Caco-2 (cell line): ENCODE measurements at places on chromosomes 5 and 9.
A peak's percentile ranks its signal among the peaks of the same experiment; 100 is the strongest.

DNA sequence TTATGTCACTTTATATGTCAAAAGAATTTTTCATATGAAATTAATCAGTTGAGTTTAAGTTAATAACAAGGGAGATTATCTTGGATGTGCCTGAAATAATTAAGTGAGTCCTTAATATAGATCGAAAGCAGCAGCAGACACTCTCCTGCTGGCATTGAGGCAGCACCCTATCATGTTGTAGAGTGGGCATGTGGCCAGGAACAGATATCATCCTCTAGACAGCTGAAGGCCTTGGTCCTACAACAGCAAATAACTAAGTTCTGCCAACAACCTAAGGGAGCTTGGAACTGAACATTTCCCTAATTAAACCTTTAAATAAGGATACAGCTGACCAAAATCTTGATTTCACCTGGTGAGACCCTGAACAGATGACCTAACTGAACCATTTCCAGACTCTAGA is 25.8 kb upstream of the UGT3A1 start:
- H3K36me3 ChIP-seq, result no peaks in the 10 kb centered on the region
- H3K4me3 ChIP-seq, result no peak overlapping the region
- no peak for DNase-seq
- H3K4me1 ChIP-seq, result peaks cover 14% of the 10 kb centered on the region

DNA sequence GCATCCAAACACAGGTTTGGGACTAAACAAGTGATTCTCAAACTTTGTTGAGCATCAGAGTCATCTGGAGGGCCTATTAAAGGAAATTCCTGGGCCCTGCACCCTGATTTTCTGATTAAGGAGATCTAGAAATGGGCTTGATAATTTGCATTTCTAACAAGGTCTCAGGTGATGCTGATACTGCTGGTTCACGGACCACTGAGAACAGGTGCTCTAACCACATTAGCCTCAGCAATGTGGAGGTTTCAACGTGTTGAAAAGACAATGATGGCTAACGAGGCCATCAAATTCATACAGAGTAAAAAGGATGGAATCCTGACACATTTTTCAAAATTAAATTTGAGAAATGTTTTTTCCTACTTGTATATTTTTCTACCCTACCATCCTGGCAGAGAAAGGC is 172.1 kb downstream of the TSSK1B start:
- no peak overlapping the region for H3K4me3 ChIP-seq
- H3K4me1 ChIP-seq, result no peaks in the 10 kb centered on the region
- no peak for DNase-seq
- H3K27me3 ChIP-seq, result no peaks in the 10 kb centered on the region
- H3K27ac ChIP-seq, result no peak overlapping the region
- H3K36me3 ChIP-seq, result no peaks in the 10 kb centered on the region

DNA sequence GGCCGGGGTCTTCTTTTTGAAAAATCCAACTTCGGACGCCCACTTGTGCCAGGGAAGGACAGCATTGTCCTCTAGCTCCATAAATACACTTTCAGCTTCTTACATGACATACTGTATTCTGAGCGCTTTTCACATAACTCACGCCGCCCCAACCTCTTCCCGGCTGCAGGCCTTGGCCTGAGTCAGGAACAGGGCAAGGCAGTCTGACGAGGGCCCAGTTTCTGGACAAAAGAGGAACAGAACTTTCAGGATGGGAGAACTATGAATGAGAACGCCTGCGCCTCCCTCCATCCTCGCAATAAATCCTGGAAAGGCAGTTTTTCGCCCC is 650 bp downstream of the DCTN4 start:
- DNase-seq, result no peak
- peaks cover 6% of the 10 kb centered on the region for H3K36me3 ChIP-seq
- peak overlapping the region; percentile 67 for H3K4me3 ChIP-seq
- H3K27me3 ChIP-seq, result no peaks in the 10 kb centered on the region
- peaks cover 9% of the 10 kb centered on the region for H3K4me1 ChIP-seq

GRCh38 chr5:179411161-179411841 is 66.0 kb upstream of the ADAMTS2 start:
- H3K36me3 ChIP-seq, result no peaks in the 10 kb centered on the region
- no peaks in the 10 kb centered on the region for H3K27me3 ChIP-seq
- no peak overlapping the region for H3K27ac ChIP-seq
- no peaks in the 10 kb centered on the region for H3K4me1 ChIP-seq
- no peak for DNase-seq

GRCh38 chr9:15722888-15723287 is 170.0 kb downstream of the CCDC171 start:
- no peak for DNase-seq
- no peak overlapping the region for H3K27ac ChIP-seq
- H3K36me3 ChIP-seq, result no peaks in the 10 kb centered on the region
- H3K4me3 ChIP-seq, result no peak overlapping the region
- H3K27me3 ChIP-seq, result no peaks in the 10 kb centered on the region

- DNase-seq, result no peak
- no peaks in the 10 kb centered on the region for H3K27me3 ChIP-seq
- H3K36me3 ChIP-seq, result no peaks in the 10 kb centered on the region
- no peak overlapping the region for H3K4me3 ChIP-seq
Observed at GRCh38 chr5:56126487-56127179, 106.5 kb downstream of the ANKRD55 start.

DNA sequence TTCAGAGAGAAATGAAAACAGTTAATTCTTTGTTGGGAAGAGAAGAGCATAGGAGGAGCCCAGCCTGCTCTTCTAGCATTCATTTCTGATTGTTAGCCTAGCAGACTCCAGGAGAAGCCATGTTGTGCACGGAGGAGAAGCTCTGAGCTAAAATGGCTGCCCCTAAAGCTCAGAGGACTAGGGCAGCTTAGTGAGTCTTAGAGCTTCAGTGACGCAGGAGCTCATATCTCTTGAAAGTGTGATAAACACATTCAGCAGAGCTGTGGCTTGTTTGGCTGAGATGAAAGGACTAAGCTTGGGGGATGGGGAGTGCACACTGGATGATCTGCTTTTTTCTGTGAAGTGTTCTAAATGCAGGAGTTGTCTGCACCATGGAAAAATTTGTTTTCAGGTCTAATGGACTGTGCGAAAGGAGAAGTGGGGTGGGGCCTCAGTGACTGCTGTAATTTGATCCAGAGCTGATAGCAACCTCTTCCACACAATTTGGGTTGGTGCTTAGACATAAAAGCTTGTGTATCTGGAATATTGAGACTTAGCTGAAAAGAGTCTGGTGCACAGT is 58.5 kb downstream of the ZNF462 start:
- peaks cover 66% of the 10 kb centered on the region for H3K4me1 ChIP-seq
- H3K4me3 ChIP-seq, result peak overlapping the region; percentile 22
- peaks cover 9% of the 10 kb centered on the region for H3K36me3 ChIP-seq
- peak overlapping the region; percentile 100 for H3K27ac ChIP-seq
- H3K27me3 ChIP-seq, result no peaks in the 10 kb centered on the region
- peak; percentile 93 for DNase-seq

DNA sequence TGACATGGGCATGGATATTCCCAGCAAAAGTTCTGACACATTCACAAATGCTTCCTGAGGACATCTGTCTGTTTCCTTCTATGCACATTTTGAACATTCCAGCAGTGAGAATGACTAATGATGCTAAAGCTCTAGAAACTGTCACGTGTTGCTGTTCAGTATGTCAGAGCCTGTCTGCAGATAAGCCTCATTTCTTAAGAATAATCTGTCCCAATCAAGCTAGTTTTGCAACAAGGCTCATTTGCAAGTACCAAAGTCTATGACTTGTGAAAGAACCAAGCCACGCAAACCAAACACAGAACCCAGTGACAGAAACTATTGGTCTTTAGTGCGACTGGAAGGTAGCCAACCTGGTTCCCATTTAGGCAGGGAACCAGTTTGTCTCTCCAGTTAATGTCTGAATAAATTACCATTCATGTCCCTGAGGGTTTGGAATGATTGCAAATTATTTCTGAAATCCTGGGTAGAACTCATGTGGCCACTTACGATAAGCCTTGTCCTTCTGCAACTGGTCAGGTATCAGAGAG is 178.5 kb downstream of the C9orf152 start:
- no peak overlapping the region for H3K4me3 ChIP-seq
- no peaks in the 10 kb centered on the region for H3K36me3 ChIP-seq
- peaks cover 51% of the 10 kb centered on the region for H3K4me1 ChIP-seq
- no peaks in the 10 kb centered on the region for H3K27me3 ChIP-seq
- H3K27ac ChIP-seq, result peak overlapping the region; percentile 62

GRCh38 chr9:1878811-1879210 is 136.3 kb upstream of the SMARCA2 start:
- no peak for DNase-seq
- peaks cover 4% of the 10 kb centered on the region; the same call in 1 of the 2 replicates for H3K4me1 ChIP-seq
- H3K27me3 ChIP-seq, result no peaks in the 10 kb centered on the region

DNA sequence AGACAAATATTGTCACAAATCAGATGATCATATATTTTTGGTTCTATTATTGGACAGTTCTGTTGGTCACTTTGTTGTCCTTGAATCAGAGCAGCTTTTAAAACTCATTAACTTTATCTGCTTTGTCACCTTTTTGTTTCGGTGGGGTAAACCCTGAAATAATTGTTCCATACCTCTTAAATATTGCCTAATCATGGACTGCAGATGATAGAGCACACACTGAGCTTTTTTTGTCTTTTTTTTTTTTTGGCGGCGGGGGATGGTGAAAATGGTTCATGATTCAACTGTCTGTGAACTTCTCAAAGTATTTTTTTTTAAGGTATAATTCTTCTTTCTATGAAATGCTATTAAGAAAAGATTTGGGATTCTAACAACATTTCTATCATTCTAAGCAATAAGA is 1.8 kb downstream of the NUDT12 start:
- H3K4me3 ChIP-seq, result no peak overlapping the region
- H3K27ac ChIP-seq, result no peak overlapping the region
- no peaks in the 10 kb centered on the region for H3K27me3 ChIP-seq

GRCh38 chr5:141857226-141857625 is 21.0 kb downstream of the PCDH1 start:
- no peak overlapping the region for H3K27ac ChIP-seq
- no peaks in the 10 kb centered on the region for H3K27me3 ChIP-seq
- no peaks in the 10 kb centered on the region for H3K36me3 ChIP-seq

- no peaks in the 10 kb centered on the region for H3K27me3 ChIP-seq
- no peak overlapping the region for H3K4me3 ChIP-seq
- H3K4me1 ChIP-seq, result no peaks in the 10 kb centered on the region
- peaks cover 2% of the 10 kb centered on the region for H3K36me3 ChIP-seq
- no peak overlapping the region for H3K27ac ChIP-seq
Observed at GRCh38 chr5:142313682-142314081, 11.1 kb downstream of the SPRY4 start.

- no peaks in the 10 kb centered on the region for H3K36me3 ChIP-seq
- H3K27ac ChIP-seq, result no peak overlapping the region
- H3K4me3 ChIP-seq, result no peak overlapping the region
- no peaks in the 10 kb centered on the region for H3K27me3 ChIP-seq
- no peak for DNase-seq
Observed at GRCh38 chr9:88777498-88778312, 213.6 kb upstream of the S1PR3 start.

- H3K36me3 ChIP-seq, result no peaks in the 10 kb centered on the region
- H3K27ac ChIP-seq, result no peak overlapping the region
- H3K27me3 ChIP-seq, result no peaks in the 10 kb centered on the region
- no peak overlapping the region for H3K4me3 ChIP-seq
- no peaks in the 10 kb centered on the region for H3K4me1 ChIP-seq
Observed at GRCh38 chr9:70747261-70747718, 332.8 kb upstream of the KLF9 start.

GRCh38 chr9:79969393-79970145 is 397.8 kb downstream of the TLE4 start:
- DNase-seq, result no peak
- H3K36me3 ChIP-seq, result no peaks in the 10 kb centered on the region
- no peaks in the 10 kb centered on the region for H3K4me1 ChIP-seq

DNA sequence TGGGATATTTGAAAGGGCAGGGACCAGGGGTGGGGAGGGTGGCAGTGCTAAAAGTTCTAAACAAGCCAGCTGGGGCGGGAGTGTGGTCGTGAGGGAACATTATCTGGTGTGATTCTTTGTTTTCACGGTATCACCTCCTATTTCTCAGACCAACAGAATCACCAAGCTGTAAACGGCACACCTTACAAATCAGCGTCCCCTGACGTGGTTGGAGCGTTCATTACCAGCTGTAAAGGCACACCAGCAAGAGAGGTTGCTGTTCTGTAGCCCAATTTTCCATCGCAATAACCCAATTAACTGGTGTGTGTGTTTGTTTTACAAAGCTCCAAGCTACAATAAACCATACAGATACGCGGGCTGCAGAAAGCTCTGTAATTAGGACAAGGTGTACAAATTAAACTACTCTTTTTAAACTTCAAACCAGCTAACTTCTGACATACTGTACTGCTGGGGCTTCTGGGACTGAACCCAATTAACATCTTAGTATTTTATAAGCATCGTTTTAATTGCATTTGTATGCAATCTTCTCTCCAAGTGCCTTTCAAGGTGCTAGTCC is 303.6 kb upstream of the CLINT1 start:
- H3K27me3 ChIP-seq, result peaks cover 2% of the 10 kb centered on the region
- H3K36me3 ChIP-seq, result no peaks in the 10 kb centered on the region
- H3K27ac ChIP-seq, result no peak overlapping the region
- peaks cover 8% of the 10 kb centered on the region for H3K4me1 ChIP-seq

DNA sequence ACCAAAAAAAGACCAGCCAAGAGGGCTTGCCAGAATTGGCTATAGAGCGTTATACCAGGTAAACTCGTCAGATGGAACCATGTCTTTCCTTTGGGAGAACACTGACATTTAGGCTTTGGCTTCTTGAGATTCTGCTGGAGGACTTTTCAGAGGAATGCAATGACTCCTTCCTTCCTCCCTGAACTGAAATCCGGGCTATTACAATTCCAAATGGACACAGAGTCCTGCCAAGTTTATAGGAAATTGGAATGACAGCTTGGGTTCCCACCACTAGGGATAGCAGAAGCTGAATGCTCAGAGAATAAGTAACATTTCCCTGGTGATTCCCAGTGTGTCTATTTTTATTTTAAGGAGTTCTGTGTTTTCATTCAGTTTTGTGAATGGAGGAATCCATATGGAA is 143.0 kb downstream of the FGF1 start:
- H3K27ac ChIP-seq, result no peak overlapping the region
- H3K4me1 ChIP-seq, result peaks cover 8% of the 10 kb centered on the region
- no peaks in the 10 kb centered on the region for H3K36me3 ChIP-seq
- no peaks in the 10 kb centered on the region for H3K27me3 ChIP-seq
- H3K4me3 ChIP-seq, result no peak overlapping the region
- DNase-seq, result no peak

GRCh38 chr5:124747791-124748686 is 1.6 kb upstream of the ZNF608 start:
- DNase-seq, result no peak
- no peaks in the 10 kb centered on the region; the same call in 1 of the 2 replicates for H3K36me3 ChIP-seq
- H3K4me3 ChIP-seq, result peak overlapping the region; percentile 62
- no peaks in the 10 kb centered on the region for H3K27me3 ChIP-seq
- H3K27ac ChIP-seq, result peak overlapping the region; percentile 93

DNA sequence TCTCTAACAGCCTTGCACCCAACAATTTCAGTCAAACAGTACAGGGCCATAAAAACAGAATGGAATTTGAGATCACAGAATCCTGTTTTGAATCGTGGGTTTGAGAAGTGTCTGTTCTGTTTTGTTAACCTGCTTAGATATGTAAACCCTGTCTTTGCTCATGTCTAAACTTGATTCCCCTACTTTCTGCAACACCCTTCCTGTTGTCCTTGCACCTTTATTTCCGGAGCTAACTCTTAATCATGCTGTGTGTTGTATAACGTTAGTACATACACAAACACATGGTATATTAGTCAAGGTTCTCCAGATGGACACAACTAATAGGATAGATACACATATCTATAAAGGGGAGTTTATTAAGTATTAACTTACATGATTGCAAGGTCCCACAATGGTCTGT is 2229.2 kb upstream of the C9orf72 start:
- no peaks in the 10 kb centered on the region for H3K27me3 ChIP-seq
- H3K4me1 ChIP-seq, result no peaks in the 10 kb centered on the region
- no peak for DNase-seq
- H3K36me3 ChIP-seq, result no peaks in the 10 kb centered on the region

GRCh38 chr5:150559088-150559487 is 51.2 kb downstream of the NDST1 start:
- no peaks in the 10 kb centered on the region; the same call in 1 of the 2 replicates for H3K36me3 ChIP-seq
- peaks cover 21% of the 10 kb centered on the region for H3K4me1 ChIP-seq
- no peak for DNase-seq
- no peak overlapping the region for H3K4me3 ChIP-seq
- no peak overlapping the region for H3K27ac ChIP-seq
